ENCODE measurements at places on chromosomes 5 and 9. TPM values are rescaled to one million over a fixed set of nuclear protein-coding genes. Genes with fewer than 3 reads are reported as not detected.
A peak's percentile ranks its signal among the peaks of the same experiment; 100 is the strongest.

GRCh38 chr9:83144492-83144891, 81.5 kb upstream of the RASEF start:
- DNase-seq: no peak

DNA sequence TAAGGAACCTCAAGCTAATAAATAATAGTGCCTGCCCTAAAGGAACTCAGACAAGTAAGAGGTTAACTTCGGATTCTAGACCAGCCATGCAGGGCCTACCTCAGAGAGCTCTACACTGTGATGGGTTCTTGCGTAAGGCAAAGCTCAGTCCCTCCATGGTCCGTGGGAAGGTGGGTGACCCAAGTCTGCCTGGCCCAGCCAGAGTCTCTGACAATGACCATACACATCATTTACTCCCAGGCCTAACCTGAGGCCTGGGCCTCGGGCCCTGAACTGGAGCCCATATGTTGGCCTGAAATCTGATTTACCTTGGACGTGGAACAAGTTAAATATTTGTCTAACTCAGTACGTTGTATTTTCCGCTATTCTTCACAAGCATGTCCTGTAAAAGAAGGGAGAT, 55.1 kb downstream of the TMEM174 start:
- DNase-seq: no peak

DNA sequence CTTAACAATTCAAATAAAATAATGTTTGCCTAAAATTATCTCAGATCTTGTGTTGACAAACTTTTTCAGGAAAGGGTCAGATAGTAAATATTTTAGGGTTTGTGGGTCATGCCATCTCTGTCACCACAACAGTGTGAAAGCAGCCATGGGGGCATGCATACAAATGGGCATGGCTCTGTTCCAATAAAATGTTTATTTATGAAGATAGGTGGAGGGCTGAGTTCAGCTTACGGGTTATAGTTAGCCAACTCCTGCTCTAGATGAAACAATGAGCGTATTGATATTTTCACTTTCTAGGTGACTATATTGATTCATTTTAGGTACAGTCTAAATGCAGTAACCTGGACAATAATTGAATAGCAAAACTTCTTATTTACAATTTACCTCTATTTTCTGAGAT, 533.8 kb upstream of the CLINT1 start:
- no peak for DNase-seq

The CARD6 gene
- total RNA-seq: 15.9 TPM

GRCh38 chr9:116958881-116959280, 271.8 kb downstream of the TRIM32 start:
- DNase-seq: no peak

The INSL4 gene
- total RNA-seq: not detected

GRCh38 chr9:35945341-35946018, 12.5 kb downstream of the OR2S2 start:
- peak; percentile 88 for DNase-seq

- DNase-seq: no peak
Observed at GRCh38 chr5:139126711-139127111, 71.5 kb downstream of the SIL1 start.

DNA sequence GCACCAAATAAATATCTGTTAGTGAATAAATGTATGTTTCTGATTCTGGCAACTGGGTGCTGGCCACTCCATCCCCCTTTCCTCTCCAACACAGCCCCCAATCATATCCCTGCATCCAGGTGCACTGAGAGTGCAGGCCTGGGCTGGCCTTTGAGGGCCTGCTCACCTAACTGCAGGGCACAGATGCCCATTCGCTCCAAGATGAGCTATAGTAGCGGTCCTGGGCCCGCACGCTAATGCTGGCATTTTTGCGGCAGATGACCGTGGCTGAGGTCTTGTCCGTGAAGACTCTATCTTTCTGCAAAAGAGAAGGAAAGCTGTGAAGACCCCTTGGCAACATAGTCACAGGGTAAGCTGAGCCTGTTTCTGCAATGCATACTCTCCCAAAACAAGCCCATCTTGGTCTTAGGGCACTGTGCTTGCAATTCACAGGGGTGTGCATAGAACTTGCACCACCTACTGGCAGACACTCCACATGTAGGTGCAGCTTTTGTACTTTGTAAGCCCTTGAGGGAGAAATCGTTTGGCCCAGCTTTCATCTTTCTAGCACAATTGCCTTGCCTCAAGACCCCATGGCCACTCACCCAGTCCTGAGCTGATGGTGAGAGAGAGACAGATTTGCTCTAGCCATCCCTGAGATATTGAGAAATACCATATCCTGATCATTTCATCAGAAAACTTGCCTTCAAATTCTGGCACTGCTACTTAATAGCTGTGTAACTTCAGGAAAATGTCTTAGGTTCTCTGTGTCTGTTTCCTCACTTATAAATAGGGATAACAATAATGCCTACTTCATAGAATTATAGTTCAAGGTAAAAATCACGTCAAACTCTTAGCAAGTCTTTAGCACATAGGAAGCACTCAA, 13.5 kb downstream of the IL12B start:
- peak; percentile 33 for DNase-seq

The ZMAT2 gene
- 43.3 TPM for total RNA-seq

- no peak for DNase-seq
Observed at GRCh38 chr9:36691671-36692070, 119.0 kb downstream of the MELK start.

DNA sequence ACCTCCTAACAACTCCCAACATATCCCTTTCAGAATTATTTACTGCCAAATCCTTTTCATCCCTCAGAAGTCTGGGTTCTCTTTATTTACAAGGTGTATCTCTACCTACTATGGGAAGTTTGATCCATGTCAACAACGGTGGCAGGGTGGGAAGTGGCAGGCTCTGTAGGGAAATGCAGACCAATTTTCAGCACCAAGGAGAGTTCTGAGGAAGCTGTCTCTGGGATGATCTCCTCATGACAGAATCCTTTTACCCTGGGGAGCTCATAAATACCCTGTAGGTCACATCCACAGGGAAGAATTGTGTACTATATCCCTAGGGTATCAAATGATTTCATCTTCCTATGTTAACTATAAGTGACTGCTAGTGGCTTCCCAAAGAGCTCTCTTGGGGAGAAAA, 107.8 kb upstream of the NEK6 start:
- DNase-seq: no peak

The AFAP1L1 gene
- 40.6 TPM for total RNA-seq

DNA sequence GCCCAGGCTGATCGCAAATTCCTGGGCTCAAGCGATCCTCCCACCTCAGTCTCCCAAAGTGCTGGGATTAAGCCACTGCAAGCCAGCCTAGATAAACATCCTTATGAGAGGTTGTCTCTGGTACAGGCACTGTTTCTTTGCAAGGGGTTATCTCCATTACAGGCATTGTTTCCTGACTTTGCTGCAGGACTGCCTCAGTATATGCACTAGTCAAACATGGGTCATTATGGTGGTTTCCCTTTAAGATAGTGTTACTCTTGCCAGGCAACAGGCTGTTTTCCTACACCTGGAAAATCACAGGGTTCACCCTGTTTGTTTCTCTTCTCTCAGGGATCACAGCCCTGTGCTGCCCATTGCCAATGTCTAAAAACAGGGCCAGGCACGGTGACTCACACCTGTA, 7.8 kb upstream of the CLTB start:
- DNase-seq: no peak

- DNase-seq: no peak
Observed at GRCh38 chr5:102483736-102484135, 15.1 kb downstream of the SLCO6A1 start.

The SLC4A9 gene
- total RNA-seq: 0.11 TPM

DNA sequence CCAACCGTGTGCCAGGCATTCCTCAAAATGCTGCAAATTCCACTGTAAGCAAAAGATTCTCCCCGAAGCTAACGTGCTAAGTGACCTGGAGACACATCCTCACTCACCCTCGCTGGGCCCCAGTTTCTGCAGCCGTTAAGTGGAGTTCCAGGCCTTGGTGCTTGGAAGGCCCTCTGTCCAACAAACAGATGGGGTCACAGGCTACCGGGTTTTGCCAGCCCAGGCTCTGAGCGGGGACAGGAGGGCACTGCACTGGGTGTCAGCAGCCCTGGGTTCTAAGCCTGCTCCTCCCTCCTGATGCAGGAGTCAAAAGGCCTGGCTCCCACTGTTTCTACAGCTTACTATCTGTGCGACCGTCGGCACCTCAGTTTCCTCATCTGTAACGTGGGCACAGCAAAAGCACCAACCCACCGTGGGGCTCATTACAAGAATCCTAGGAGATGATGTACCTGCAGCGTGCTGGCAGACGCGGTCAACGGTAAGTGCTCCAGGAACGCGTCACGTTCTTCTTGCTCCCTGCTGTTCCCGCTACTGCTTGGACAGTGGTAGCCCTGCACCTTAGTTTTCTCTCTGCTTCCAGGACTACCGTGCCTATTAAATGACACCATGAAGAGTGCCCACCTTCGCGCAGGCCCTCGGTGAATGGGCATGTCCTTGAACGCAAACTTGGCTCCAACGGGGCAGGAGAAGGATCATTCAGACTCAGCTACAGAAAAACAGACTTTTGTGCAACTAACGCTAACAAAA, 84.8 kb downstream of the ADAMTS2 start:
- no peak for DNase-seq

DNA sequence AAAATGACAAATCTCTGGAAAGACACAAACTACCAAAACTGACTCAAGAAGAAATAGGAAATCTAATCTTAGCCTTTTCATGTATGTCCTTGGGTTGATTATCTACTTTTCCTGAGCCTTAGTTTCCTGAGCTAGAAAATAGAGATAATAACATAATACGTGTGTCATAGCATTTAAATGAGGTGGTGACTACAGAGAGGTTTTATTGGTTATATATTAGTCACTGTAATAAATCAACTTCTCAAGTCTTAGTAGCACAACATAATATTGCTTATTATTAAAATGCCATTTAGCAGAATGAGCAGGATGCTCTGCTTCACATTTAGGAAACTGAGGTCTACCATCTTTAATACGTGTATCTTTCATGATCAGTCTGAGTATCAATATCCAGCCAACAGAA, 7.1 kb upstream of the PJA2 start:
- no peak for DNase-seq

DNA sequence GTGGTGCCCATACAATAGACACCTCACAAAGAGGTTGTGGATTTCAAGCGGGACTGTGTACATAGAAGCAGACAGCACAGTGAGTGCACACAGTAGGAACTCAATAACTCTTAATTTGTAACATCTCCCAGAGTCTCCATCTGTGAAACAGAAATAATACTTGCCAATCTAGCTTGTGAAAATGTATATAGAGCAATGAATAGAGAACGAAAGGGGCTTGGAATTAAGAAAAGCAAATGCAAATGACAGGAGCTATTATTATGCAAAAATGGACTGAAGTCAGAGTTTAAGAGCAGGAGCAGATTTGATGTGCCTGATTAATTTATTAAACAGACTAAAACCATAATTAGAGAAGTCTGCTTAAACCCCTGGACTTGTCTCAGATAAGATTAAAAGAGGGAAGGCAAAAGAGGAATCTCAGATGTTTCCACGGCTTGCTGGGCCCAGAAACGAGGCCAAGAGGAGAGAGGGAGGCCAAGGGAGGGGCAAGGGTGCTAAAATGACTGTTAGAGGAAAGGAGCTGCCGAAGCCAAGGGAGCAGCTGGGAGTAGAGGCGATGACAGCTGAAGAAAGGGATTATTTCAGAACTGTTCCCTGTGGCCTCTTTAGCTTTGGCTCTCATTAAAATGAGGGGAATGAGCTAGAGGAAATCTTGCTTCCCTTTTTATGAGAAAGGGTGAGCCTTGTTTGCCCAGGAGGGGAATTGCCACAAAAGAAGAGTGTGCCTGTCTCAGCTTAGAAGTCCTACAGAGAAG, 72.1 kb downstream of the FEM1C start:
- peak; percentile 71 for DNase-seq

- no peak for DNase-seq
Observed at GRCh38 chr5:38585816-38586215, 29.4 kb upstream of the LIFR start.

The DIMT1 gene
- total RNA-seq: 20.9 TPM

DNA sequence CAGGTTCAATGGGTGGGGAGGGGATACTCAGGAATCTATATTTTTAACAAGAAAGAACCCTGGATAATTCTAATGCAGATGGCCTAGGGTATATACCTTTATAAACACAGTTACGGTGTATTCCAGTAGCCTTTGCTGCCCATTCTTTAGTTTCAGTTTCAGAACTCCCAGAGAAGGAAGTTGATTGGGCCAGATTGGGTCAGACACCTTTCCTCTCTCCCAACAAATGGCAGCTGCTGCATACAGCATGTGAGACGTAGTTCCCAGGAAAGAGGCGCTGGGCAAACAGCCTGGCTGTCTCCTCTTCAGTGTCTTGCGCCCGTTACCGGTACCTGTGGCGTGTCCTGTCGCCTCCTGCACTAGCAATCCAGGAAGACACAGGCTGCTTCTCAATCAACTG, 20.4 kb downstream of the ACO1 start:
- no peak for DNase-seq

- no peak for DNase-seq
Observed at GRCh38 chr5:112059579-112060135, 302.7 kb upstream of the NREP start.

DNA sequence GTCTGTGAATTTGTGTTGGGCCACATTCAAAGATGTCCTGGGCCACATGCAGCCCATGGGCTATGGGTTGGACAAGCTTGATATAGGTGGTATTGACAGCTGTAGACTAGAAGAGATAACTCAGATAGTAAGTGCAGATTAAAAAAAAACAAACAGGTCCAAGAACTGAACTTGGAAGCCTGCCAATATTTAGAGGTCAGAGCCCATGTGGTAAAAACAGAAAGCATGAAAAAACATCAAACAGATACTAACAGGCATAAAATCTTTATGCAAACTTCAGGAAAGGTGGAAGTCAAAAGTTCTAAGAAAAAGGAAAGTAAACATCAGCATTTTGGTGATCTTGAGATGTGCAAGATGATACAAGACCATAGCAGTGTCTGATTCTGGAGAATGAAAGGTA, 155.1 kb upstream of the NR4A3 start:
- DNase-seq: peak; percentile 0

DNA sequence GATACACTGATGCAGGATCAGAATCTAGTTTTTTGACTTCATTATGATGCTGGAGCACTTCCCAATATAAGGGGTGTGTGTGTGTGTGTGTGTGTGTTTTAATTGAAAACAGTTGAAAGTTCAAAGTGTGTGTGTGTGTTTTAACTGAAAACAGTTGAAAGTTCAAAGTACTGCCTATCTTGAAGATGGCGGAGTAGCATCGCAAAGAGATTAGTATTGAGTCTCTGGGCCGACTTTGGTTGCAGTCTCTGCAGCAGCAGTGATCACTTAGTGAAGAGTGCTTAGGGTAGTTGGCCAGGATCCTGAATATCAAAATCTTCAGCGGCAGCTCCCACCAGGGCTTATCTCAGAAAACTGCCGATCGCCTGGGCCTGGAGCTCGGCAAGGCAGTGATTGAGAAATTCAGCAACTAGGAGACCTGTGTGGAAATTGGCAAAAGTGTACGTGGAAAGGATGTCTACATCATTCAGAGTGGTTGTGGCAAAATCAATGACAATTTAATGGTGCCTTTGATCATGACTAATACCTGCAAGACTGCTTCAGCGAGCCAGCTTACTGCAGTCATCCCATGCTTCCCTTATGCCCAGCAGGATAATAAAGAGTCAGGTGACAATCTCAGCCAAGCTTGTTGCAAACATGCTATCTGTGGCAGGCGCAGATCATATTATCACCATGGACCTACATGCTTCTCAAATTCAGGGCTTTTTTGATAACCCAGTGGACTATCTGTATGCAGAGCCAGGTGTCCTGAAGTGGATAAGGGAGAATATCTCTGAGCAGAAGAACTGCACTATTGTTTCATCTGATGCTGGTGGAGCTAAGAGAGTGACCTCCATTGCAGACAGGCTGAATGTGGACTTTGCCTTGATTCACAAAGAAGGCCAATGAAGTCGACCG, 7.3 kb upstream of the SCAI start:
- DNase-seq: no peak

The SIMC1 gene
- 20.9 TPM for total RNA-seq
